ENCODE measurements at places on chromosomes 7 and 10.

DNA sequence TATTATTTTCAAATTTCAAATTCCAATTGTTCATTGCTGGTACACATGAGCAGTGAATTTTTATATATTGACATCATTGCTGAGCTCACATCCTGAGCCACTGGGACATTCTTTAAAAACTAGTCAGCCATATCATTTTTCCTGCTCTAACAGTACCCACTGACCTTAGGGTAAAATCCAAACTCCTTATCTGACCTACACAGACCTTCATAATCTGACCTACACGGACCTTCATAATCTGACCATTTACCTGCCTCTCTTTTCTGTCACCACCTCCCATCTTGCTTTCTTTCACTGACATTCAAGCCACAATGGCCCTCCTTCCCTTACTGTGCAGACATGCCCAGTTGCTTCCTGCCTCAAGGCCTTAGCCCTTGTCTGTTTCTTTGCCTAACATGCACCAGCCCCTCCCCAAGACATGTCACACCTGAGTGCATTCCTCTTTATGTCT is 16.1 kb upstream of the CUZD1 start:
- no peak for DNase-seq

GRCh38 chr10:35896001-35896400 is 253.9 kb upstream of the FZD8 start:
- DNase-seq: no peak

DNA sequence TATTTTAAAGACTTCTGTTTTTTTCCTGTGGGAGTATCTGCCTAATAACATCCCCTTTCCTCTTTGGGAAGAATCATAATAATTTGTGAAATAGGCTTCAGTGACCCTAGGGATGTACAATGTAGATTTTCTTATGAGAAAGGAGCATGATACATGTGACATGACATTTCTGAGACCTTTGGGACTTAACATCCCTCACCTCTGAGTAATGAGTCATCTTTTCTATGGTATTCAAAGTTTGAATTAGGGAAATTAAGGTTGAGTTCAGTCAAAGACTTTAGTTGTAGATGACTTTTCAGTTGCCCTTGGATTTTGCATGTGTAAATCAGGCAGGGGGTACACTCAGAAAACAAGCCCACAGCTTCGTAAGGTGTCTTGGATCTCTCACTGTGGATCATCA is 14.3 kb downstream of the GRK5 start:
- DNase-seq: no peak

GRCh38 chr7:106736508-106737201 is 75.7 kb upstream of the CCDC71L start:
- DNase-seq: peak; percentile 9

DNA sequence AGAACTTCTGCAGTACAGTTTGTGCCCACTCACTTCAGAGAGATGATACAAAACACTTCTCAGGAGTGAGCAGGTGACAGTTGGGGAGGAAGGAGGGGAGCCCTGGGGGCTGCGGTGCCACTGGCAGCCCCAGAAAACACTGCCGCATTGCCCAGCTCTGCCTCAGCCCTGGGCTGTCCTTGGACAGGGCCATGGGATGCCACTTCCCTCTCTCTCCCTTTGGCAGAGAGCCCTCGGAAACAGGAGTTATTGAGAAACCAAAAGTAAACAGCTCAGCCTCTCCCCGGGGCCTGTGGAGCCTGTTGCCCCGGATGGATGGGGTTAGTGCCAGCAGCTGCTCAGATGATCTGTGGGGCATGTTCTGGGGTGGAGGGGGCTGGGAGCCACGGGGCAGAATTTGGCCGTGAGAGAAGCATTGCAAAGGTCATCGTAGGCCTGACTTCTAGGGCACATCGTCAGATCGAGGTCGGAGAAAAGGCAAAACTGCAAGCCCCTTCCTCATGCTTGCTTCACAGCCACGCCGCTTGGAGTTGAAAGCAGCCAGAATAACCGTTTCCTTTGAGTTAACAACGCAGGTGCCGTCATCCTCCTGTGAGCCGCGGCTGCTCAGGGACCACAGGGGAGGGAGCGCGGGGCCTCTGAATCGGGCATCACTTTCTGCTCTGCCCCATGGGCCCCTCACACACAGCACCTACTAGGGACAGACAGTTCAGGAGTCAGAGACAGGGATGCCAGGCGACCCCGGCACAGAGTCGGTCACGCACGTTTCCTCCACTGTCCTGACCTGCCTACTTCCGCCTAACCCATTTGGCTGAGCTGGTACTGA is 256.4 kb downstream of the CAMK1D start:
- DNase-seq: peak; percentile 30

- DNase-seq: no peak
These were observed 9.2 kb upstream of the SYPL1 start for GRCh38 chr7:106121189-106121810.

DNA sequence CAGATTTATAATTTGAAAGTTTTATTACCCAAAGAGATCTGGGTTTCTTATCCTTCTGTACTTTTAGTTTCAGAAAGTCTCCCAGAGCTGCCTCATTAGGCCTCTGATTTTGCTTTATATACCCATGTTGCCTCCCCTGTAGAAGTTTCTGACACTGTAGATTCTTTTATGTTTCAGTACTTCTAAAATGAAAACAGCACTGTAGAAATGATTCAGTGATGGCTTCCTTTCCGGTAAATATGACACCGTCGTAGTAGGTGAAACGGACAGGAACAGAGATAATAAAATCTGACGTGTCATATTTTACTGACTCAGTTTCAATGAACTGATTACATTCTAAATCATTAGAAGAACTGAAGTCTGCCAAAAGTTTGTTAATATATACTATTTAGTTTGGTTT is 272.7 kb downstream of the TWIST1 start:
- DNase-seq: no peak
